KG1 (cell line): ENCODE measurements at places on chromosomes 4 and X.

DNA sequence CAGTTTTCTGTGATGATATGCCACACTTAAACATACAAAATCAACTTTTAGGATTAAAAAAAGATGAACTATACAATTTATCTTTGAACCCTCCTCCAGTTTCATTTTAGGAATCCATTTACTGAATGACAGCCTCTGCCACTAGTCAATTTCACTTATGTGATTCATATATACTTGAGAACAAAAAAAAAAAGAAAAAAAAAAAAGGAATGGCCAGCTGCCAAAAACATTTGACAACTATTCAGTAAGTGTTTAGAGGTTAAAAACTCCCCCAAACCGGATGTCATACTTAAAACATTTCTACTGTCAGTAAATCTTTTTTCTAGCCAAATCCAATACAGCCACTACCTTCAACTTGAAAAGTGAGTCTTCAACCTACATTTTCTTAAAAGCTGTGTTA is 266.7 kb upstream of the MAGEB2 start:
- no peak for DNase-seq

DNA sequence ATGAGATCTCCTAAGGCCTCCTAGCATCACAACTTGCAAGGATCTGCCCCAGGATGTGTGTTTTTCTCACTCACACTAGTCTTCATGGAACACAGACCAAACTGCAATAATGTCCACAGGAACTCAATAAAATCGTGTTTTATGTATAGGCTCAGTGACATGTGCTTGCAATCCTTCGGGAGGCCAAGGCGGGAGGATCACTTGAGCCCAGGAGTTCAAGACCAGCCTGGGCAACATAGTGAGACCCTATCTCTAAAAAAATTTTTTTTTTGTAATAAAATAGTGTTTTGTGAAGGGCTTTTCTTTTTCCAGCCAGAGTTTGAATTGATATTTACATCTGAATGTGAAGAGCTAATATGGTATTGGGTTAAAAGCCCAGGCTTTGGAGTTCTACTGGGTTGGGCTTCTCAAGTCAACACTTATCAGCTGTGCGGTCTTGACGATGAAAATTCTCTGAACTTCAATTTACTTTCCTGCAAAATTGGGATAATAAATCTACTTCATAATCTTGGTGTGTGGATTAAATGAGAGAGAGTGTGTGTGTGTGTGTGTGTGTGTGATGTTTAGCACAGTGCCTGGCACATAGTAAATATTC is 38.7 kb upstream of the SETD7 start:
- DNase-seq = no peak

DNA sequence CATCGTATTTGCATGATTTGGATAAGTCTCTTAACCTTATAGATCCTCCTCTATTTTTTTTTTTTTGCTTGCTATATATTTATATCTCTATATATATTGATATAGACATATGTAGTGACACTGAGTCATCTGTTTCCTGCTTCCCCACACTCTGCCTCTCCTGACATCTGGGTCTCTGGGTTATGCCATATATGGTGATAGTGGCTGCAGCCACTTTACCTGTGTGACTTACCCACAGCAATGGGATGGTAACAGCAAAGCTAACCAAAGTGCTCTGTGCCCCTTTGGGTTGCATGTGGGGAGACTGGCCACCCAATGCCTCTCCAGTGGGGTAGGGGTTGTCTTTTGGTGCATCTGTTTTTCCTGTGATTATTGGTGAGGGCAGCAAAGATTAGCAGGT is 14.5 kb downstream of the CMC4 start:
- no peak for DNase-seq

DNA sequence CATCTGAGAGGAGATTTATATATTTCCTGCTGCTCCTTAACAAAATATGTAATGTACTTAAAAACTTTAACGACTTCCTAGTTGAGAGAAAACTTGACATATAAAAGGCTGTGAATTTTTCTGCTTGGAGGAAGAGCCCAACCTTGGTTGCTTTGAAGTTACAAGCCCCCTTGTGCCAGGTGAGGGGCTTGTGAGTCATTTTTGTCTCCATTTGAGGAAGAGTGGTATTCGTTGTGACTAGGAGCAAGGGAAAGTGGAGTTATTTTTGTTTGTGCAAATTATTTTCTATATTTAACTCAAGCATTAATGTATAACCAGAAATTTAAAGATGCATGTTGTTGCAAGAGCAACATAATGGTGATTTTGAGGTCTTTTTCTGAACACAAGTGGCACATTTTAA is 99.0 kb upstream of the DDX3X start:
- DNase-seq = no peak
